ENCODE measurements at places on chromosomes 6 and 20.

DNA sequence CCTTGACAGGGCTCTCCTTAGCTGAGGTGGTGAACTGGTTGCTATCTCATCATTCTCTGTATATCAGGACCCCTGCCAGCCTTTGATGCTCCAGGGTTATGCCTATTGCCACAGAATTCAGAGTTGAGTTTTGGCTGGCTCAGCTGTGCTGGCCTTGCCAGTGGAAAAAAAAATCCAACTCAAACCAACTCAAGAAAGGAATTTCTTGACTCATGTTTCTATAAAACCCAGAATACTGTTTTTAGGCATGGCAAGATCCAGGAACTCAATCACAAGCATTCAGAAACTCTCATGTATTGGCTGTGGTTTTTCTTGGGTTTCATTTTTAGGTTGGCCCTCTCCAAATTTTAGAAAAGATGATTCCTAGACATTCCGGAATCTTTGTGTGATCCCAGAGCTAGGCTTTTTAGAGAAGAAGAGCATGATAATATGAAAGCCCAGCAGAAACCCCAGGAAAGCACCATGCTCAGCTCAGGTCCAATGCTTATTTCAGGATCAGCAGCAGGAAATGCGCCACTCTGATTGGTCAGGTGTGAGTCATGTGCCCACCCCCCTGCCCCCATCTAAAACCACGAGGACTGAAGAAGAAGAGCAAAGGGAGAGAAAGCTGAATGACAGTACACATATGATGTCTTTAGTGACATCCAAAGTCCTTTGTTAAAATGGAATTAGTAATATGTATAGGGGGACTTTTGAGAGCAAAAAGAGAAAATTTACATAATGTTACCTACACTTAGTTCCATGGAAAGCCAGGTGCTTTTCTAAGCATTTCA is 122.9 kb downstream of the RNF144B start:
- peaks cover 10% of the 10 kb centered on the region for H3K27me3 ChIP-seq
- no peak overlapping the region for H3K4me3 ChIP-seq
- H3K4me1 ChIP-seq, result peaks cover 19% of the 10 kb centered on the region
- DNase-seq, result no peak
- no peaks in the 10 kb centered on the region for H3K36me3 ChIP-seq
- H3K27ac ChIP-seq, result no peak overlapping the region

DNA sequence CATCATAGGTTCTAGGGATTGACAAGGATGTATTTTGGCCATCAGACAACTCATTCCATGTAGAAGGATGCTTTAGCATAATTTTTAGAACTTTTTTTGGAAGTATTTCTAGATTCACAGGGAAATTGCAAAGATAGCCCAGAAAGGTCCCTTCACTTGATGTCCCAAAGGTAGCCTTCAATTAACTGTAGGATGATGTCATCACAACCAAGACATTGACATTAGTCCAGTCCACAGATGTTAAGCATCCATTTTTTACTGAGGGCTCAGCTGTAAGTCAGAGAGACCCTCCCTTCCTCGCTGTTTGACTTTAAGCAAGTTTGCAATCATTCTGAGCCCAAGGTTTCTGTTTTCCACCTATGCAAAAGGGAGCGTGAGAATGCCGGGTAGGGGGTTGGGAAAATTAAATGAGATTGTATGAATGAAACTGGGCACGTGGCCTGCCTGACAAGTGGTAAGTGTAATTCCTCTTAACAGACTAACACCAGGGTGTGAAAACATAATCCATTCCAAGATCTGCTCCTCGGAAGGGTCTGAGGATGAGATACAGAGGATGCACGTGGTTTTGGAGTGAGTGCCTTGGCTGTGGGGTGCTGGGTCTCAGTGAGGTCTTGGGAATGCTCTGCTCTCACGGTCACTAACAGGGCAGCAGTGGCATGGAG is 126.8 kb downstream of the CDH4 start:
- H3K27ac ChIP-seq, result no peak overlapping the region
- no peaks in the 10 kb centered on the region for H3K27me3 ChIP-seq
- H3K4me1 ChIP-seq, result no peaks in the 10 kb centered on the region
- no peak for DNase-seq
- no peaks in the 10 kb centered on the region for H3K36me3 ChIP-seq

DNA sequence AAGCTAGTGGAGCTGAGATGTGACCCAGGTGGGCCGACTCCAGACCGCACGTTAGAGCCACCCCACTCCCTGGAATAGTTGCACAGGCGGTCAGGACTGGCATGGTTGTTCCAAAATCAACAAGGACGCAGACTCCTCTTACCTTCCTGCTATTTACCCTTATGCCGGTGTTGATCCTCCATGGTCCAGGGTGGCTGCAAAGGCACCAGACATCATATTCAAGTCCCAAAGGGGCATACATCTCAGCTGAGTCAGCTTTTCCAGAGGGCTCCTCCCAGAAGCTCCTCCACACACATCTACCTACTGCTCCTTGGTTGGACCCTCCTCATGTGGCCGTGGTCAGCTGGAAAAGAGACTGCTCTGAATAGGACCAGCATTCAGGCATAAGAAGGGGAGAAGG is 112.2 kb downstream of the SYCP2 start:
- no peak overlapping the region for H3K27ac ChIP-seq
- H3K36me3 ChIP-seq, result no peaks in the 10 kb centered on the region
- H3K4me1 ChIP-seq, result no peaks in the 10 kb centered on the region
- no peaks in the 10 kb centered on the region for H3K27me3 ChIP-seq

GRCh38 chr6:34536251-34536958 is 19.7 kb downstream of the SPDEF start:
- H3K36me3 ChIP-seq, result no peaks in the 10 kb centered on the region
- no peak overlapping the region for H3K27ac ChIP-seq
- no peaks in the 10 kb centered on the region for H3K4me1 ChIP-seq
- DNase-seq, result no peak
- H3K27me3 ChIP-seq, result no peaks in the 10 kb centered on the region

DNA sequence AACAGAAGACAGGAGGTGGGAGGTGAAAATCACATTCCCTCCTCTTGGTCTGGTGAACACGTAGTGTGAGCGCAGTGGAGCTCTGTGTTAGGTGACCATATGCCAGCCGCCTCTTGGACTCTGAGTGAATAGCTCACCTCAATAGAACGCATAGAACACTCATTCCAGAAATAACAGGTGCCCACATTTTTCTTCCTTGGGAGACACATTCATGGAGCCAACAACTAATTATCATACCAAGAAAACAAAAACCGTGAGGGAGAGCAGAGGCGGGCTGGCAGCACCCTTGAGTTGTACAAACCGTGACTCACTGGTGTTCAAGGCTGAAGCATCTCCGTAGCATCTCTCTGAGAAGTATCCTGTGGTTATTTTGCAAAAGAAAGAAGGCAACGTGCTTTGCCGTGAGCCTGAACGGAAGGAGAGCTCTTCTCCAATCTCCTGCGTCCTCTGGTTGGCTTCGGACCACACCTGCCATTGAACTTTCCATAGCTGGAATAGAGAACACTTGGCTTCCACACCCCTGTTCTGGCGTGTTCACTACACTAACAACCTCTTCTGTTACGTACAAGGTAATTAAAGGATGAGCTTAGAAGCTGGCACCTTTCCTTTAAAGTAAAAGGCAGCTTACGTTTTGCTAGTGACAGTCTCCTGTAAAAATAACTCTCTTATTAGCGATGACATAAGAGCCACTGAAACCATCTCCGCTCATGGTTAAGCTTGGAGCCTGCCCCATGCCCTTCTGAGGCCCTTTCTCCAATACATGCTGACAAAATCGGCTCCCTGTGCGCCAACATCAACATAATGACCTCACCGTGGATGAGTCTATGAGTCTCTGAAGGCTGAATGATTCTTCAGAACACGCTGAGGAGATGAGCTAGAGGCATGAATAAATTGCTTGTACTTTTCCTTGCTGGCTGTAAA is 30.2 kb upstream of the SGK1 start:
- no peak overlapping the region for H3K4me3 ChIP-seq
- no peak overlapping the region for H3K27ac ChIP-seq
- no peaks in the 10 kb centered on the region for H3K36me3 ChIP-seq
- H3K4me1 ChIP-seq, result peaks cover 22% of the 10 kb centered on the region

All from T-helper 2 cell treated with Interferon-gamma antibody and Interleukin-4, amounts not matched to agents 5 μg/mL and 100 μg/mL, for 36 hours (primary cell).